ENCODE measurements at places on chromosomes 7 and 10. TPM values are rescaled to one million over a fixed set of nuclear protein-coding genes. Genes with fewer than 3 reads are reported as not detected.
A peak's percentile ranks its signal among the peaks of the same experiment; 100 is the strongest.

DNA sequence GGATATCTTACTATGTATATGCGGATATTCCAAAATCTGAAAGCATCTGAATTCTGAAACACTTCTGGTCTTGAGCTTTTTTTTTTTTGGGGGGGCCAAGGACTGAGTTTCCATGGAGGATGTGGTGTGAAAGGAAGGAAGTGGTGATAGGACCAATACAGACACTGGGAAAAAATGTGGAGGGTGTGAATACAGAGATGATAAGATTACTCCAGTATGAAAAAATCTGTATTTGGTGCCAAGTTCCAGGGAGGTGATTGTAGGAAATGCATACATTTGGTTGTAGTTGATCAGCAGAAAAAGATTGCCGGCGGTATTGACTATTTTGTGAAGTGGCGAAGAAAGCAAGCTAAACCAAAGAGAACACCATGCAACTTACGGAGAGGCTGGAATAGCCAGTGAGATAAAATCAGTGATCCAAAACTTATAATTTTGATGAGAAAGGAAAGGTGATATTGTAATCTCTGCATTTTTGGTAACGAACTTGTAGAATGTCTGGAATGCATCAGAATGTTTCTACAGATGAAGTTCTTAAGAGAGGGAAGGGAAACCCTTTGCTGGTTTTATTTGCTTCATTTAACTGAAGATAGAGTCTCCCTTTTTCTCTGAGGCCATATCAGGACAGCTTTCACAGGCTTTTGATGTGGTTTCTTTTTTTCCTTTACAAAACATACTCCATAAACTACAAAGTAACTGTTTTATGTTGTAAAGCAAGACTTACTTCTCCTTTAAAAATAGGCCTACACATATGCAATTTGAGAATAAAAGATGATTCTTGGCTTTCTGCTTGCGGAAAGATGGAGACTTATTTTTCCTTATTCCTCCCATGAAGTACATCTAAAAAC, 6.0 kb downstream of the WDR37 start:
- no peak for DNase-seq

GRCh38 chr10:110461088-110461487, 36.6 kb upstream of the DUSP5 start:
- DNase-seq, result no peak

DNA sequence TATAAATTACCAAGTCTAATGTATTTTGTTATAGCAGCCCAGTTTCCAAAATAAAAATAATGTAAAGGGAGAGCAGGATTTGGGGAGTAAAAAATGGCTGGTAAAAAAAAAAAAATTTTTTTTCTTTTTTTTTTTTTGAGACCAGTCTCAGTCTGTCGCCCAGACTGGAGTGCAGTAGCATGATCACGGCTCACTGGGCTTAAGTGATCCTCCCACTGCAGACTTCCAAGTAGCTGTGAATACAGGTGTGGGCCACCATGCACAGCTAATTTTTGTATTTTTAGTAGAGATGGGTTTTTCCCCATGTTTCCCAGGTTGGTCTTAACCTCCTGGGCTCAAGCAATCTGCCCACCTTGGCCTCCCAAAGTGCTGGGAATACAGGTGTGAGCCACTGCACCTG, 4.8 kb upstream of the LSM8 start:
- no peak for DNase-seq

DNA sequence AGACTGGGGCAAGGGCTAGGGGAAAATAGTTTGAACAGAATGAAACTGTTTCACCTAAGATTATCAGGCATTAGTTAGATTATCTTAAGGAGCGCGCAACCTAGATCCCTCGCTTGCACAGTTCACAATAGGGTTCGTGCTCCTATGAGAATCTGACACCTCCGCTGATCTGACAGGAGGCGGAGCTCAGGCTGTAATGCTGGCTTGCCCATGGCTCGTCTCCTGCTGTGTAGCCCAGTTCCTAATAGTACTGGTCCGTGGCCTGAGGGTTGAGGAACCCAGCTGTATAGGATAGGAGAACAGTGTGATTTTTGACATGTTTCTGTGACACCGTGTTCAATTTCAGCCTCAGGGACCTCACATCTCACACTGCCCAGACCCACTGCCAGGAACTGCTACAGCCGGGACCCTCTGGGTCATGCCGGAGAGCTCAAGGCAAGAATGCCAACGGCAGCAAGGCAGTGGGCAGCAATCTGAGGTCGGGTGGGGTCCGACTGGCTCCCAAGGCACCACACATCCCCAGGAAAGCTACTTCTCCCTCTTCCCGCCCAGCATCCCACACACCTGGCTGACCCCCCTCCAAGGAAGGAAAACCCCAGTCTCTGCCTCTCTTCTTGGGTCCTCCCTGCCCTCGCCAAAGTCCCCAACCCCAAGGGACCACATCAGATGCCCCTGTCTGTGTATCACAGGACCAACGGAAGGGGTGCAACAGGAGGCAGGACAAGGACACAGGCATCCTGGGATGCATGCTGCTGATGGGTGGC, 31.7 kb downstream of the CAMK2B start:
- DNase-seq, result peak; percentile 23

GRCh38 chr7:49937608-49938007, 155.4 kb downstream of the ZPBP start:
- no peak for DNase-seq

DNA sequence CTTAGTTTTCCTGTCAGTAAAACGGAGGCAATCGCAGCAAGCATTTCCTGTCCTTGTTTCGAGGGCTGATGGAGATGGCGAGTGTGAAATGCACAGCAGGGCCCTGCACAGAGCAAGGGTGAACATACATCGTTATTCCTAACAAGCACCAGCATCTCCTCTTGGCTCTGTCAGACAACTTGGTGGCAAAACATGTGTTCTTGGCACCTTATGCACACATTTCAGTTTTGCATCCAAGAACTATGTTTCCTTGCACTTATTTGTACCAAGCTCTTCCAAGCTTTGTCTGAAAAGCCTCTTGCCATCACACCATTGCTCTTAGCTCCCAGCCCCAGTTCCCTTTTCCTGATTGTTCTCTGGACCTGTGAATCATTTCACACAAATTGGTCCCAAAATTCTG, 132.9 kb upstream of the GRB10 start:
- no peak for DNase-seq

SPDYE6 gene
- not detected for total RNA-seq

TFPI2 gene
- total RNA-seq, result 1.4 TPM

TNS3 gene
- total RNA-seq, result 37.5 TPM
